Vagina (tissue), 2 donors: ENCODE measurements at places on chromosomes 12 and 14.

GRCh38 chr12:33488036-33488435 is 48.4 kb upstream of the SYT10 start:
- DNase-seq, result no peak

DNA sequence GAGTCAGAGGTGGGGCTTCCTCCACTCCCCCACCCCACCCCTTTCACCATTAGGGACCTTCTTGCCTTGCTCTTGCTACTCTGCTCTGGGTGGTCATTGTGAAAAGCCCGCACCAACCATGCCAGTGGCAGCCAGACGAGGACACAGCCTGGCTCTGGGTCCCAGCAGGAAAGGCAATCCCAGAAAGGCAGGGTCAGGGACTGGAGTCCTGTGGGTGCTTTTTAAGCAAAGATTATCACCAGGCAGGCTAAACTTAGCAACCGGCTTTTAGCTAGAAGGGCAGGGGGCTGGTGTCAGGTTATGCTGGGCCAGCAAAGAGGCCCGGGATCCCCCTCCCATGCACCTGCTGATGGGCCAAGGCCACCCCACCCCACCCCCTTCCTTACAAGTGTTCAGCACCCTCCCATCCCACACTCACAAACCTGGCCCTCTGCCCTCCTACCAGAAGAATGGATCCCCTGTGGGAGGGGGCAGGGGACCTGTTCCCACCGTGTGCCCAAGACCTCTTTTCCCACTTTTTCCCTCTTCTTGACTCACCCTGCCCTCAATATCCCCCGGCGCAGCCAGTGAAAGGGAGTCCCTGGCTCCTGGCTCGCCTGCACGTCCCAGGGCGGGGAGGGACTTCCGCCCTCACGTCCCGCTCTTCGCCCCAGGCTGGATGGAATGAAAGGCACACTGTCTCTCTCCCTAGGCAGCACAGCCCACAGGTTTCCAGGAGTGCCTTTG is 1.2 kb upstream of the GAPDH start:
- DNase-seq, result no peak

- DNase-seq, result no peak
These were observed 26.2 kb downstream of the PAWR start for GRCh38 chr12:79664518-79664917.

- DNase-seq, result no peak
These were observed 2.1 kb upstream of the CCT2 start for GRCh38 chr12:69583203-69583602.

DNA sequence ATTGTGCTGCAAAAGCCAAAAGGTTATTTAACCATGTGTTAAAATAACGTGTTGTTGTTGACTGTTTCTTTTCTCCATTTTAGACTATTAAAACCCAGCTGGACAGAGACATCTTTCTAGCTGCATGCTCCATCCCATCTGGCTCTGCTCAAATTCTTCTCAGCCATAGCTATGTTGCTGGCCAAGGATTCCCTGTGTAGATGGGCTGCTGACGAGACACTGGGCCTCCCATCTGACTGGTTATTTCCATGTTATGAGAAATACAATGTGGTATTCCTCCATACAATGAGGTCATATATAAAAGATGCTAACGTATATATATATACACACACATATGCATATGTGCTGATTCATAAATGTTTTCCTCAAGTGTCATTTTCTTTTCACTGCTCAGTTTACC is 30.1 kb downstream of the MED13L start:
- no peak for DNase-seq

GRCh38 chr14:22532345-22533056 is 56.5 kb downstream of the DAD1 start:
- no peak for DNase-seq

DNA sequence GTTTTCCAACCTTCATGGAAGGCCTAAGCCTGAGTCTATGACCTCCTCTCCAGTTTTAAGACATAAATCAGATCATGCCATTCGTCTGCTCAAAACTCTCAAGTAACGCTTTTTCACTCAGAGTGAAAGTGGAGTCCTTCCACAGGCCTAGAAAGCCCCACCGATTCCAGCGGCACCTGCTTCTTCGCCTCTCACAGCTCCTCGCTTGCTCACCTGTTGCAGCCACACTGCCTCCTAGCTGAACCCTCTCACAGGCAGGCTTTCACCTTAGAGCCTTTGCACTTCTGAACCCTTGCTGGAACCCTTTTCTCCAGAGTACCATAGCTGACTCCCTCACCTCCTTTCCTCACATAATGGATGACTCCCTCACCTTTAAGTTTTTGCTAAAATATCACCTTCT is 301.1 kb downstream of the ZFP36L1 start:
- DNase-seq, result no peak

DNA sequence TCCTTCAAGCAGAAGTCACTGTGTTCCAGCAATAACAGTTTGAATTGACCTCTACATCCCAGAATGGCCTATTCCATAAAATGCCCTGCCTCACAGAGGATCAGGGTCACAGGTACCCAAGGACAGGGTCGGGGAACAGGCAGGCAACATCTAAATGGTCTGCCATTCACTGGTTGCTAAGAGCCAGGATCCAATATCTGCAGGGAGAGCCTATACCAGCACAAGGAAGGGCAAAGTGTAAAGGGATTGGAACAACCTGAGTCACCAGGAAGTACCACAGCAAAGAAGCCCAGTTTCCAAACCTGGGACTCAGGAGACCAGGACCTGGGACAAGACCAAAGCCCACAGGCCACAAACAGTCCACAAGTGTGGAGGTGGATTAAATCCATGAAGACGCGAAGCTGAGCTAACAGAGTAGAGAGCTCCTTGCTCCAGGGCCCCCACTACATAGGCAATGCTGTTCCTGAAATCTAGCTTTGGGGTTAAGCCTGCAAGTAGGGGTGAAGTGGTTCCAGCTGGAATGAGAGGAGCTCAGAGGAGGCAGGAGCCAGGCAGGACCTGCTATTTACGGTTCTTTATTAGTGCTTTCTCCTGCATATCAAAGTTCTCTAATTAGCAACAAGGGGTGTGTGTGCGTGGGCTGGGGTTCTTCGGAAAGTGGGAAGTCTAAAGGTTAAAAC is 274.3 kb downstream of the BCL11B start:
- peak; percentile 56 for DNase-seq

- no peak for DNase-seq
These were observed 360.4 kb downstream of the MED13L start for GRCh38 chr12:115916910-115917668.

DNA sequence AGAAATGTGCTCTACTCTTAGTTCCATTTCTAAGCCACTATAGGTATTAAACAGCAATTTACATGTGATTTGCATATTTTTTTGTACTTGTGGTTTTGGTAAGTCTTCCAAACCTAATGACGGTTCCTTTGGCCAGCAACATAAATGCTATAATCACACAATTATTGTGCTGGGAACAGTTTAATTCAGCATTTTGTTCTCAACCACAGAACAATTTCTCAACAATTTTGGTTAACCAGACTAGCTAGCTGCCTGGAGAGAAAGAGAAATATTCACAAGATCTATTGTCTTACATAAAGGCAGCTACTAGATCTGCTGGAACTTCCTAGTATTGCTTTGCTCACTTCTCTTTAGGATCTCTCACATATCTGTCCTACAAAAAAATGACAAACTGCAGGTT is 265.3 kb downstream of the SOX5 start:
- no peak for DNase-seq

DNA sequence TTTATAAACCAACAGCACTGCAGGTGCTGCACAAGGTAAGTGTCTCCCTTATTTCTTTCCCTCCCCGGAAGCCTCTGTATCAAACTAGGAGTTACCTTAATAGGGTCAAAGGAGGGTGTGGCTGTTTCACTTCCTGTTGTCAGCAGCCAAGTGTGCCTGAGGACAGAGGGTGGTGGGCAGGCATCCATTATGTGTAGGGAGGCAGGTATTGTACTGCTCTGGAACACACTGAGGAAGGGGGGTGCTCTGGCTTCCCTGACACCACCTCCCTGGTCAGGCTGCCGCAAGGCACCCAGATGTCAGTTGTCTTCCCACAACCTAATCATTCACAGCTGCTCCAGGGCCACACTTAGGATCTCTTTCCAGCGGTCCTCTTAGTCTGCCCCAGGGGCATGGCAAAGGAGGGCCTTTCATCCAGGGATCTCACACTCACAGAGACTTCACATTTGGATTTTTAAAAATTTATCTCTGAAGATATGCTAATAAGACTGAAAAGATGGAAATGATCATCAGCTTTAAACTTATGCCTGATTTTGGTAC is 132.0 kb upstream of the ARHGAP5 start:
- DNase-seq, result no peak

DNA sequence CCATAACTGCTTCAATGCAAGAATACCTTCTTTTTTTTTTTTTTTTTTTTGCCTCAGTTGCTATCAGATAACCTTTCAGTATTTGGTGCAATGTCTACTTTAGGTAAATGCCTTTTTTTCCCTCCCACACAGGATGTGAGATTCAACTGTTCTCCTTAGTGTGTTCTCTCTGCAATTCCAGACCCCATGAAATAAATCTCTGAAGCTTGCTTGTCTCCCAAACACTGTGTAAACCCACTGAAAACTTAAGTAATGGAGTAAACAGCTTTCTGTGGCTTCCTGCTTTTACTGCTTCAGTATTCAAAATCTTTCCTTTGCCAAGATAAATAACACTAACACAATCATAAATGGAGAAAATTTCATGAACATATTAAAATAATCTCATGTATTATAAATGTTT is 55.8 kb upstream of the CLEC14A start:
- no peak for DNase-seq

- DNase-seq, result no peak
These were observed 9.8 kb upstream of the RILPL2 start for GRCh38 chr12:123446333-123446713.

GRCh38 chr14:60839657-60840056 is 105.1 kb downstream of the MNAT1 start:
- DNase-seq, result no peak

DNA sequence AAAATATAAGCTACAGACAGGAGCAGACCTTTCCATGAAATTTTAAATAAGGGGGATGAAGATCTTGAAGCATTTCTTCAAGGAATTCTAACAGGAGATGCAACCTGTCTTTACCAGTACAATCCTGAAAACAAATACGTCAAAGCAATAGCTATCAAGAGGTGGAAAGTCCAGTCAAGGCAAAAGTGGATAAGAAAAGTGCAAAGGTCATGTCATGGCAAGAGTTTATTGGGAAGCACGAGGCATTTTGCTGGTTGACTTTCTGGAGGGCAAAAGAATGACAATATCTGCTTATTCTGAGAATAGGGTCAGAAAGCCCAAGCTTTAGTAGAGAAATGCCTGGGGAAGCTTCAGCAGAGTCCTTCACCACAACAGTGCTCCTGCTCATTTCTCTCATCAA is 34.3 kb upstream of the PRB4 start:
- DNase-seq, result no peak

DNA sequence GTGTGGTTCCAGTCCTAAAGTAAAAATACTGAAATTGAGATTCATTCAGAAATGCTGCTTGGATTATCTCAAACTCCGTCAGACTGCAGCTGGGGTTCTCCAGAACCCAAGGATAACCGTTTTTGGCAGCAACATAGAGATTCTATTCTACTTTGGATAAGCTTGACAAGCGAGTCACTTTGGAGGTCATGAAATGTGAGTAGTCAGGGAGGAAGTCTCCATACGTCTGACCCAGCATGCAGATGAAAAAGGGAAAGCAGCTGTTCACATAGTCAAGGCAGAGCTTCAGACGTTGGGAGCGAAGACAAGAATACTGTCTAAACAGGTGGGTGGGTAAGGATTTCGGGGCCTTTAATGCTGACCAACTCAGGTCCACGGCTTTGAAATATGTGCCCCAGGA is 14.9 kb upstream of the HSP90B1 start:
- DNase-seq, result no peak

DNA sequence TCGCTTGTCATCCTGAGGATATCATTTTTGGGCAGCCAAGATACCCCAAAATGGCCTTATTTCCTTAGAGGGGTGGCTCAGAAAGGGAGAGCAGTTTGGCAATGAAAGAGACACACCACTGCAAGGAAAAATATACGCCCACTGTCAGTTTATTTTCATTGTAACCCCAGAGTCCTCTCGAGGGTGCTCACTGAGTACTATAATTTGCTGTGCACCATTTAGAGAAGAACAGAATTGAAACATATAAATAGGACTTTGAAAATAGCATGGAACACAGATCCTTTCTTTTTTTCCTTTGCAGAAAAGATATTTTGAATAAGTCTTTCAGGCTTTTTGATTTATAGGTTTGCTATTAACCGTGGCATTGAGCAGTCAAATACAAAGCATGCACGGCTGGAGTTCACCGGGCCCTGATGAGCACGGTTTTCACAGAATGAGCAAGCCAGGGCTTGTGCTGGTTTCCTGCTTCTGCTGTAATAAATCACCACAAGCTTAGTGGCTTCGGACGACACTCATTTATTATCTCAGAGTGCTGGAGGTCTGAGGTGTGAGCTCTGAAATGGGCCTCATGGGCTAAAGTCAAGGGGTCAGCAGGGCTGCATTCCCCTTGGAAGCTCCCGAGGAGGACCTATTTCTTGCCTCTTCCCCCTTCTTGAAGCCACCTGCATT is 152.3 kb downstream of the ZNF664 start:
- no peak for DNase-seq

DNA sequence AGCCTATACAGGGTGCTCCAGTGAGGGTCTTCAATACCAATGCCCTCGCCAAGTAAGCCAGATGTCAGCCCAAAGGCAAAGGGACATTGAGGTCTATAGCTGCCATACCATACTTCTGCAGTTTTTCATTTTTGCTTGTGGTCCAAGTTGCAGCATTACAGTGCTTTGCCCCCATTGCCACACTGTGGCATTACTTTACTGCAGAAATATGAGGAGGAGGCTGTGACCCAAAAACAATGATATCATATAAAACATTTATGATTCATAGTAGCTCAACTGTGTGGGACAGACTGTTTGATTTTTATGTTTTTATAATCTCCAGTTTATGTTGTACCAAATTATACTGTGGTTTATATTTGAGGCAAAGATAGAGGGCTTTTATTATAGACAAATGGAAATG is 64.1 kb downstream of the KIAA0586 start:
- no peak for DNase-seq

DNA sequence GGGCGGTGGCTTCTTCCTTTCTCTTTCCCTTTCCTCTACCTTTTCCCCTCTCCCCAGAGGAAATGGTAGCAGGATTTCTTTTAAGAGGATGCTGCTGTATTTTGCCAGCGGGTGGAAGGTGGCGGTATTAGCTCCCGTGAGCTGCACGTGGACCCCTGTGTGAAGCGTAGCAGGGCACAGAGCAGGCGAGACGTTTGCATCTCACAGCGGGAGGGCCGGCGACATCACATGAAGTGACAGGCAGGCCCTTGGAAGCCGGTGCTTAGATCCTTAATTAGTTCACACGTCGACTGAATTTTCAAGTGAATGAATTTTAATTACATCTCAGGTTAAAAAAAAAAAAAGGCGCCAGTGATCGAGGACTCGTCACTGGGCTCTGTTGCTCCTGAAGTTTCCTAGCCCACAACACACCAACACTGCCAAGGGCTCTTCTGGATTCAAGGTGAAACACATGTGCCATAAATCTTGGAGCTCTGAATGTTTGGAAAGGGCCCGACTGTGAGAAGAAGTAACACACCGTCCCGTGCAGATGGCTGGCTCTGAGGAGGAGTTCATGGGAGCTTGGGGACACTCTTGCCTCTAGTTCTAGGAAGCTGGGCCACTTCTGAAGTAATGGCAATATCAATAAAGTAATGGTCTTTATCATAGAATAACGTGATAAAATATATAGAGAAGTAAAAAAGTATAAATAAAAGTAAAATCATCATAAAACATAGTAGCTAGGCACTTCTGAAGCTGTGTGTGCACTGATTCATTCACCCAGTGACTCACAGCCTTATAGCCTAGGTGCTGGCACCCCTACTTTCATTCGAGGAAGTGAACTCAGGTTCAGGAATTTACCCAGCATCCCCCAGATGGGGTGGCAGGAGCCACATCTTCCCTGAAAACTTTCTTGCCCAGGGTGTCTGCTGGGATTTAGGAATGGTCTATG is 75.3 kb downstream of the AACS start:
- no peak for DNase-seq
